ENCODE measurements at places on chromosomes 6 and 20. TPM values are rescaled to one million over a fixed set of nuclear protein-coding genes. Genes with fewer than 3 reads are reported as not detected.

DNA sequence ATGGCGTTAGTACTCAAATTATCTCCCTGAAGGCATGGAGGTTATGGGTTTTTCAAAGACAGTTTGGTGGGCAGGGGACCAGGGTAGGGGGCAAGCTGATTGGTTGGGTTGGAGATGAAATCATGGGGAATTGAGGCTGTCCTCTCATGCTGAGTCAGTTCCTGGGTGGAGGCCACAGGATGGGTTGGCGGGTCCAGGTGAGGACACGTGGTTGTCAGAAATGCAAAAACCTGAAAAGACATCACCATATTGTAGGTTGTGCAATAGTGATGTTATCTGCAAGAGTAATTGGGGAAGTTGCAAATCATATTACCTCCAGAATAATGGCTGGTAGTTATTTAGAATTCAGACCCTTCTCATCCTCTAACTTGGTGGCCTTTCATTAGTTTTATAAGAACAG lies 30.1 kb downstream of the GPX6 start:
- no peak overlapping the region for H3K27ac ChIP-seq
- no peak for DNase-seq
- H3K4me3 ChIP-seq = no peak overlapping the region
- no peaks in the 10 kb centered on the region for H3K36me3 ChIP-seq
- no peaks in the 10 kb centered on the region for H3K27me3 ChIP-seq
- H3K4me1 ChIP-seq = peaks cover 7% of the 10 kb centered on the region

Gene ANKRD6
- 20.9 TPM for polyA plus RNA-seq

DNA sequence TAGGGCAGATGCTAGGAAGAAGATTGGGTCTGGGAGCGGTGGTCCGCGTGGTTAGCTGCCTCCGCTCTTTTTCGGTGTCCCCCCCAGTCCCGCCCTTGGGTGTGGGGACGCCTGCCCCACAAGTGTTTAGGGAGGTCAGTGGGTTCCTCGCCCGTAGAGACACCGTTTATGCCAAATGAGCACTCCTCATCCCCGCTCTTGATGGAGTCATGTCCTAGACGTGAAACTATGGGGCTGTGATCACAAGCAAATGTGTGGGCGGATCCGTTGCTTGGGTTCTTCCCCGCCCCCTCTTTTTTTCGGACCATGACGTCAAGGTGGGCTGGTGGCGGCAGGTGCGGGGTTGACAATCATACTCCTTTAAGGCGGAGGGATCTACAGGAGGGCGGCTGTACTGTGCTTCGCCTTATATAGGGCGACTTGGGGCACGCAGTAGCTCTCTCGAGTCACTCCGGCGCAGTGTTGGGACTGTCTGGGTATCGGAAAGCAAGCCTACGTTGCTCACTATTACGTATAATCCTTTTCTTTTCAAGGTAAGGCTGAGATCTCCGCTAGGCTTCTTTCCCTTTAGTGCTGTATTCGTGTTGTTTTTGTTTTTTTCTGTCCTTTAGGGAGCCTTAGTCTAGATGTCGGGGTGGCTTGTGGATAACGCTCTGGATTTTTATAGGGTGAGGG lies at the start of gene HSP90AB1:
Gene HSP90AB1 (plus strand): TSS at position 439 of the 675 bp plus-strand sequence. CDS start 1,529 bp downstream, outside the sequence.
- H3K27ac ChIP-seq = peak within 1 kb of the TSS; percentile 100
- H3K4me3 ChIP-seq = peak within 1 kb of the TSS; percentile 100
- no peaks in the 10 kb centered on the region for H3K27me3 ChIP-seq
- peaks cover 9% of the 10 kb centered on the region for H3K4me1 ChIP-seq
- DNase-seq = peak; percentile 98

DNA sequence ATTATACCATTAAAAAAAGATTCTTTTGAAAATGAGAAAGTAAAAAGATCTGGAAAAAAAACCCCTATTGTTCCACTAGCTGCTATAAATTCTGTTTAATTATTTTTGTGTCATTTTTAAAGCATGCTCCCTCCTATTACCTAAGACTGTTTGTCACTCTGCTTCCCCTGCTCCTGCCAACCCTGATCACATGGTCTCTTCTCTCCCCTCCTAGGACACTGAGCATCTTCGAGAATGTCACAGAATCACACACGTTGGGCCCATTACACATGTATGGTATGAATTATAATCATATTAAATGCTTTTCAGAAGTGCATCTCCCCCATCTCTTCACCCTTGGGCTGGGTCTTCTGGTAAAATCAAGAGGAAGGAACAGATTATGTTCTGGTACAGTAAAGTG lies 6.2 kb downstream of the SNAP91 start:
- no peak for DNase-seq
- H3K4me1 ChIP-seq = no peaks in the 10 kb centered on the region
- no peaks in the 10 kb centered on the region for H3K36me3 ChIP-seq
- H3K27me3 ChIP-seq = no peaks in the 10 kb centered on the region
- no peak overlapping the region for H3K4me3 ChIP-seq

Gene TP53TG5
- 28.2 TPM for polyA plus RNA-seq

DNA sequence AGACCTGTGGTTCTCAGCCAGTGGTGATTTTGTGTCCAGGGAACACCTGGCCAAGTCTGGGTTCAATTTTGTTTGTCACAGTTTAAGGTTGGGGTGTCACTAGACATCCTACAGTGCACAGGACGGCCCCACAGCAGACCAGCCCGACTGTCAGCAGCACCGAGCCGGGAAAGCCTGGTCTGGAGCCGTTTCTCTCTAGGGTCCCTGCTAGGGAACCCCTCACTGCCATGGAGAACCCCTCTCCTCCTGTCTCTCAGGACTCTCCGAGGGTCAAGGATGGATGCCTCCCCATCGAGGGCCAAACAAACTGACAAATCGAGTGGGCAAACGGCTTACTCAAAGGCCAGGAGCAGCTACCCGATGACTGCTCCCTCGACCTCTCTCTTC lies 15.8 kb upstream of the STX16 start:
- no peak overlapping the region for H3K4me3 ChIP-seq
- H3K36me3 ChIP-seq = no peaks in the 10 kb centered on the region
- H3K27me3 ChIP-seq = no peaks in the 10 kb centered on the region
- no peak for DNase-seq
- no peaks in the 10 kb centered on the region for H3K4me1 ChIP-seq

DNA sequence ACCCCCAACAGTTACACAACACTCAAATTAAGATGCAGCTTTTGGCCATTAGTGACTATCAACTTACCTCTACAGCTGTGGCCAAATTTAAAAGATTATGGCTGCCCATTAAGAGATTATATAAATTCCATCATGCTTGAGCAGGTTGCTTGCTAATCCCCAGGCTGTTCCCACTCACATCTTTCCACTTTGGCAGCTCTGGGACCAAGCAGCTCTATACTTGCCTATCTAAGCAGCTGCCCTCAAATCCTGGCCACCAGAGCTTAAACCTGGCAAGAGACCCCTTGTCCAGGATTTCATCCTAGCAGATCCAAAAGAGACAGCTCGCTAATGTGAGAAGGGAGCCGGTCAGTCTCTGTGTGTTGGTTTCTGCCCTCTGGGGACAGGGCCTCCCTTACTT lies 127.9 kb downstream of the SLC23A2 start:
- H3K27ac ChIP-seq = no peak overlapping the region
- no peaks in the 10 kb centered on the region for H3K36me3 ChIP-seq
- no peak for DNase-seq
- no peak overlapping the region for H3K4me3 ChIP-seq
- no peaks in the 10 kb centered on the region for H3K4me1 ChIP-seq

DNA sequence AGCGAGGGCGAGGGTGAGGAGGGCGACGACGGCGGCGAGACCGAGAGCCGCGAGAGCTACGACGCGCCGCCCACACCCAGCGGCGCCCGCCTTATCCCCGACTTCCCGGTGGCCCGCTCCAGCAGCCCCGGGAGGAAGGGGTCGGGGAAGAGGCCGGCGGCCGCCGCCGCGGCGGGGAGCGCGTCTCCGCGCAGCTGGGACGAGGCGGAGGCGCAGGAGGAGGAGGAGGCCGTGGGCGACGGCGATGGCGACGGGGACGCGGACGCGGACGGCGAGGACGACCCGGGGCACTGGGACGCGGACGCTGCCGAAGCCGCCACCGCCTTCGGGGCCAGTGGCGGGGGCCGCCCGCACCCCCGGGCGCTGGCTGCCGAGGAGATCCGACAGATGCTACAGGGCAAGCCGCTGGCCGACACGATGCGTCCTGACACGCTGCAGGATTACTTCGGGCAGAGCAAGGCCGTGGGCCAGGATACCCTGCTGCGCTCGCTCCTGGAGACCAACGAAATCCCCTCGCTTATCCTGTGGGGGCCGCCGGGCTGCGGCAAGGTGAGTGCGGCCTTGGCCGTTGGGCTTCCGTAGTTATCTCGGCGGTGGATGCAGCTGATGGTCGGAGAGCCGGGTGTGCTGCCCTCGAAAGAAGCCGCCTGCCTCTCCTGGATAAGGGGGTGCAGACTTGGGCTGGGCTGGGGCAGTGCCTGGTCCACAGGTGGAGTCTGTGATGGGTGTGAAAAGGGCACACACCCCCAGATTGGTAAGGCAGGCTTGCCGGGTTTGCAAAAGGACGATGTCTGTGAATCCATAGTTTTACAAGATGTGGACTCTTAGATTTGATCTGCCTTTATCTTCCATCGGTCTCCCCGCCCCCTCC lies 938 bp downstream of the WRNIP1 start:
- peak; percentile 68 for DNase-seq
- peaks cover 11% of the 10 kb centered on the region for H3K4me1 ChIP-seq
- H3K4me3 ChIP-seq = peak overlapping the region; percentile 96
- H3K27ac ChIP-seq = peak overlapping the region; percentile 94

Gene ZNF512B
- polyA plus RNA-seq = 16.7 TPM

GRCh38 chr20:40683221-40683893 lies 5.7 kb downstream of the MAFB start:
- H3K4me3 ChIP-seq = peak overlapping the region; percentile 31
- no peak for DNase-seq
- no peaks in the 10 kb centered on the region for H3K27me3 ChIP-seq
- peaks cover 4% of the 10 kb centered on the region for H3K4me1 ChIP-seq
- peak overlapping the region; percentile 9 for H3K27ac ChIP-seq

DNA sequence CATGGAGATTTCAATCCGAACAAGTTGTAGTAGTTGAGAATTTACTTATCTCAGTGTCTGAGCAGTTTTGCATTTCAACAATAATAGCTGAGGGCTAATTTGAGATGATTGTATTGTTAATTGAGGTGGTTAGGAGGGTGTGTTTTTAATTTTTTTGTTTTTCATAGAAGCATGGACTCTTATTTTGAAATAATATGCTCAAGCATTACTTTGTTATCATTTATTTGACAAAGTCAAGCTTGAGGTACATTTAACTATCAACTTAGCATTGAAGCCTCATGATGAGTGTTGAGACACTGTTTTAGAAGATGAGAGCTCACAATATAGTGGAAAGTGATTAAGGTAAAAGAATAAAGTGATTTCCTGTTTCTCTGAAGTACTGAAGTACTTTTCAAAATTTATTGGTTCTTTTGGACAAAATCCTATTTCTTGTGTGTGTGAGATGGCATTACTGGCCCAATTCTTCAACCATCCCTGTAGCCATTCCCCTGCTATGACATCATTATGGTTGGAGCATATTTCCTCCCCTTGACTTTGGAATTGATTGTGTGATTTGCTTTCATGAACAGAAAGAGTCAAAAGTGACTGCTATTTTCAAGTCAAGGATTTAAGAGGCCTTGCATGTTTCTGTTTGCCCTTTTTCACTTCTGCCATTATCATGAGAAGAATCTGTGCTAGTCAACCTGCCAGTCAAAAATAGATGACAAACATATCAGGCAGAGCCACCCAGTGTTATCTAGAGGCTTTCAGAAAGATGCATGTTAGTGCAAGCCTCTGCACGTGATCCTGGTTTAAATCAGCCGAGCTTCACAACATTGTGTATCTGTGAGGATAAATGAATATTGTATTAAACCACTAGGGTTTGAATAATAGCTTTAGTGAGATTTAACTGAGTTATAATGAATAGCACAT lies 1112.3 kb upstream of the CITED2 start:
- DNase-seq = no peak
- no peaks in the 10 kb centered on the region for H3K4me1 ChIP-seq
- no peaks in the 10 kb centered on the region for H3K27me3 ChIP-seq
- H3K27ac ChIP-seq = no peak overlapping the region
- H3K36me3 ChIP-seq = no peaks in the 10 kb centered on the region

GRCh38 chr20:22321191-22321590 lies 263.2 kb downstream of the FOXA2 start:
- no peak for DNase-seq
- H3K4me1 ChIP-seq = no peaks in the 10 kb centered on the region
- no peaks in the 10 kb centered on the region for H3K27me3 ChIP-seq

GRCh38 chr20:31476294-31476585 lies 1.2 kb downstream of the REM1 start:
- DNase-seq = no peak
- no peak overlapping the region for H3K27ac ChIP-seq
- H3K27me3 ChIP-seq = no peaks in the 10 kb centered on the region
- H3K36me3 ChIP-seq = no peaks in the 10 kb centered on the region
- H3K4me3 ChIP-seq = no peak overlapping the region

Gene HSPA1L
- 103 TPM for polyA plus RNA-seq

DNA sequence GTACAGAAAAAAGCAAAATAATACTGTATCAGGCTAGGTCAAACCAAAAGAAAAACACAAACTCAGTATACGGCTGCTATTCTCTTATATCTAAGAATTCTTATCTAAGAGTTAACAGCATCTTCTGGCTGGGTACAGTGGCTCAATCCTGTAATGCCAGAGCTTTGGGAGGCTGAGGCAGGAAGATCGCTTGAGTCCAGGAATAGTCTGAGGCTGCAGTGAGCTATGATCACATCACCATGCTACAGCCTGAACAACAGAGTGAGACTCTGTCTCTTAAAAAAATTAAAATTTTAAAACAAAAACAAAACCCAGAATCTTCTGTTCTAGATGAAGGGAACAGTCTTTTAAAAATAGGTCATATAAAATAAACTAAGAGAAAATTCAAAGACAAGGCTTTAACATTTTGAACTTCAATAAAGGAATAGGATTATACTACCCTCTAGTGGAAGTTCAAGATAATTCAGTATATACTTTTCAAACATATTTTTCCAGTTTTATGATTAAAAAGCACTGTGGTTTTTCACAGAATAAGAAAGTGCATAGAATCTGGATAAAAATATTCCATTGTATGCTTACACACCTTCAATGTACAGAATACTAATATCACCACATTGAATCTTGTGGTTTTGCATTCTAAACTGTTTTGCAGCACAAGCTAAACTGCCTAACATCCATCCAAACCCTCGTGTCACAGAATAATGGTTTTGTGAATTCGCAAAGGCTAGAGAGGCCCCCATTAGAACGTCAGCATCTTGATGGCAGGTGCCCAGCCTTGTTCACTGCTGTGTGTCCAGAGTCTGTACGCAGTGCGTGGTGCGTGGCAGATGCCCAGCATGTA lies 39.3 kb downstream of the DTNBP1 start:
- H3K27me3 ChIP-seq = no peaks in the 10 kb centered on the region
- no peak overlapping the region for H3K27ac ChIP-seq
- H3K4me1 ChIP-seq = peaks cover 26% of the 10 kb centered on the region
- H3K4me3 ChIP-seq = no peak overlapping the region
- no peaks in the 10 kb centered on the region for H3K36me3 ChIP-seq
- peak; percentile 41 for DNase-seq

Gene IFT52
- polyA plus RNA-seq = 94.2 TPM
